Stimulated activated CD4-positive, alpha-beta T cell treated with anti-CD3 and anti-CD28 coated beads, Interleukin-15, amount 100 ng/mL, for 48 hours (primary cell): ENCODE measurements at places on chromosomes 7 and 10.

DNA sequence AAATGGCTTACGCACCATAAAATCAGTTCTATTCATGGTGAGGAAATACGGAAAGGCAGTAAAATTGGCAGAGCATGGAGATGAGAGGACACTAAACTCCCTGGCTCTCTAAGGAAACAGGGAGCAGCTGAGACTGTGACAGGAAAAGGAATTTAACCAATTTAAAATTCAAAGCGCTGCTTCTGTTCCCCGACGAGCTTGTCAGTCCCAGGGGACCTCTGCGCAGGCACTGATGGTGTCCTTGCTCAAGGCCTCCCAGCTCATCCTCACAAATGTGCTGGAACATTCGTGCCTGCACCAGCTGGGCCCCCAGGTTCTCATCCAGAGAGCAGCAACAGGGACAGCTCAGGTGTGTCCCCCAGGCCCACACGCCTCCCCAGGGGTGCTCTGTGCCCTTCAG is 101.4 kb downstream of the MAD1L1 start:
- DNase-seq, result no peak

DNA sequence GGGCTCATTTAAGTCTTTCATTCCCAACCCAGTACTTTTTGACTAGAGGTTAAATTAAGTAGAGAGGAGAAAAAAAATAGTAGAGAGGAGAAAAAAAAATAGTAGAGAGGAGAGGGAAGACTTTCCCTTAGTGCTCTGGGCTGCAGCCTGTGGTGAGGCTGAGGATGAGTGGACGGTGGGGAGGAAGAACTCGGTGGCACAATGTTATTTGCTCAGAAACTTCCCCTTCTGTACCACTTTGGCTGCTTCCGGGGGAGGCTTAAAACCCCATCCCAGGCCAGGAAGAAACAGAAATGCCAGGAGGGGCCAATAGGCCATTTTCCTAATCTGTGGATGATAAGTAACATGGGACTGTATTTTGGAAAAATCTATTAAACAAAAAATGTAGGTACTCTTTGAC is 14.6 kb upstream of the MLXIPL start:
- no peak for DNase-seq

DNA sequence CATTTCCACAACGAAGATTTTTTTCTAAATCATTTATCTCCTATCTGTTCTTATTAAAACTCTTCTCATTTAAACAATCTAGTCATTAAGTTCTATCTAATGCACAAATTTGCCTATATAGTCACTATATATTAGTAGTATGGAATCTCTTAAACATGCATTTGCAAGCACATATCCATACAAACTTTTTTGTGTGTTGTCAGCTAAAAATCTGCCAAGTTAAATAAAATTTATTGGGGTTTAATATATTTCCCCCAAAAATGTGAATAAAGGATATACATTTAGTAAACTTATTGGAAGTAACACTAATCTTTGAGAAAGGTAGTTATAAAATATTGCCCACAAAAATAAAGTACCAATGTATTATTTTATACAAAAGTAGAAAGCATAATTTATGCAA is 55.3 kb downstream of the ORC5 start:
- DNase-seq, result no peak

DNA sequence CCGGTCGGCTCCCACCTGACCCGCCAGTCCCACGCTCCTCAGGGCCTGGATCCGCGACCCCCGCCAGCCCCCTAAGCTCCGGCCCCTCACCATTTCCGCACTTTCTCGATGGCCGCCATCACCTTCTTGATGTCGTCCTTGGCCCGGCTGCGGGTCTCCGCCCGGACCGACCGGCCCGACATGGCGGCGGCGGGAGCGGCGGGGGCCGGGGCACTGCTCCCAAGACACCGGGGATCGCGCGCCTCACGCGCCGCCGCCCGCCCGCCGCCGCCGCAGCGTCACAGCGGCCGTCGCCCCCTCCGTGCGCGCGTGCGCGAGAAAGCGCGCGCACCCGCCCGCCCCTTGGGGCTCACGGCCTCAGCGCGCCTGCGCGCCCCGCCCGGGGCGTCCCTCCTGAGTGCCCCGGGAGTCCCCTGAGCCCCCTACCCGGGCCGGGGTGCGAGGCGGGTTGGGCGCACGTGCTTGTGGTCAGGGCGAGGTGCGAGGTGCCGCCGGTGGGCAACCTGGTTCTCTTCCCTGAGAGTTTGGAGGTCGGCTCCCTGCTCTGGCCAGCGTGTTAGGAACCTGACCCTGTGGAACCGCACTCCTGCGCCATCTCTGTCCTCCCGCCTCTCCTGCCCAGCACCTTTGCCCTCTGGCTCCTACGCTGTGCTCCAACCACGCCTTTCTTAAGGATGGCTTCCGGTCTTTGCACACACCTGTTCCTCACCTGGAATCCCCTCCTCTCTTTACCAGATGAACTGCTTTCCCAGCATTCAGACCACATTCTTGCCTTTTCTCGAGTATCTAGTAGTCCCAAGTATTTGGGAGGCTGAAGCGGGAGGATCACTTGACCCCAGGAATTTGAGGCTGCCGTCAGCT is at the start of gene BCL7B:
Gene BCL7B (minus strand): TSS at position 294 of the 861 bp plus-strand sequence. CDS start 112 bp downstream, at position 182.
- DNase-seq, result peak; percentile 41

DNA sequence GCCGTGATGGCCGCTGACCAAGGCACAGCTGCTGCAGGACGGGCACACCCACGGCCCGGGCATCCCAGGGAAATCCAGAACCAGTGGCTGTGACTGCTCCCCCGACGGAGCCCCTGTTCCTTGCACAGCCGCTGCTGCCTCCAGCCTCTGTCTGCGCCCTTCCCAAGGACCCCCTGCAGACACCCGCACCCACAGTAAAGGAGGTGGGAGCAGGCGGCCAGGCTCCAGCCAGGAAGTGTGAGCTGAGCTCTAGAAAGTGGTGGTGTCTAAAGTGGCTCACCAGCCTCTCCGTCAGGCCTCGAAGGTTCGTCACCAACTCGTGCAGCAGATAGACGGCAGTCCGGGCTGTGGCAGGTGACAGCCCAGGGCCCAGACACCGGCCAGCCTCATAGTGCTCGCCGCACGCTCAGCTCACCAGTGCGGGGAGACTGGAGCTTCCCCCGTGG is 306.7 kb downstream of the DNAJB6 start:
- DNase-seq, result no peak

DNA sequence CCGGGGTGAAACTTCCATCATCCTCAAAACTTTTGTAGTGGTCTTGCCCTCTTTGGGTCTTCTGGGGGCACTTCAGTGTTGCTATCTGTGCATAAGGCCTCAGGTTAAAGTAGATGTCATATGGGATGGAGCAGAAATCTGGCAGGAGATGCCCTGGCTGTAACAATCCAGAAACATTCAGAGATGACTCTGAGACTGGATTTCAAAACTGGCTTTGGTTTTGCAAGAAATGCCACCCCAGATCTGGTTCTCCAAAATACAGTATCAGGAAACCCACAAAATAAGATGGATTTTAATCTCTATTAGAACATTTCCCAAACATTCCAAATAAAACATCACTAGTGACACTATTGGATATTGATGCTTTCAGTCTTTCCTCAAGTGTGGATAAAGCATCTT is 191.5 kb downstream of the REEP3 start:
- no peak for DNase-seq

GRCh38 chr10:85362401-85362800 is 1004.2 kb downstream of the GRID1 start:
- no peak for DNase-seq

GRCh38 chr7:127578036-127578684 is 7.2 kb downstream of the GCC1 start:
- no peak for DNase-seq

- DNase-seq, result no peak
These were observed 40.2 kb upstream of the GPAM start for GRCh38 chr10:112223725-112224124.

GRCh38 chr7:36667007-36667745 is 57.1 kb downstream of the AOAH start:
- DNase-seq, result no peak

DNA sequence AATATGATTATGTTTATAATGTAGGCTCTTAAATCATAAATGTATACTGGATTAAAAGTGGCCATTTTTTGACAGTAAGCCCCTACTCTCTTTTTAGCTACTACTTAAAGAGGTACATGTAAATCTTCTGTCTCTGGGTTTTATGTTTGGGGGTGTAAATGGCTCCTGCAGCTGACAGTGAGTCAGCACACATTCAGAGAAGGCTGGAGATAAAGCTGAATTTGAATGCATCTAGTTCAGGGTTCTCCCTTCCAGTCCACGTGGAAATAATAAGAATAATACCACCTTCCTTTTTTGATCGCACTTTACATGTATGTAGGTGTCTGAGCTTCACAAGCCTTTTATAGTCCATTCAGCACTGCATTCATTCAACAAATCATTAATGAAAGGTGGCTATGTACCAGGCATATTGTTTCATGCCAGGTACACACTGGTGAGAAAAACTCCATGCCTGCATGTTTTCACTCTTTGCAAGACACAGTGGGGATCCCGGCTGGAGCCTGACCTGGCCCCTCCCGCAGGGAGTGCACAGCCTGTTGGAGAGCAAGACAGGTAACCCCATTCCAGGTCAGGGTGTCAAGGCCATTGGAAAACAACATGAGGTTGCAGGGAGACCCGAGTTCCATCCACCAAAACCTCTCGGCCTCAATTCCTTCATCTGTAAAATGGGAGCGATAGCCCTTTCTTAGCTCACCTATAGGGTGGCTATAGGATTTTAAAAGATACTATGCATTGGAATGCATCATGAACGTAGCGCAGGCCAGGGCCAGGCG is 107.5 kb upstream of the ANLN start:
- DNase-seq, result no peak

GRCh38 chr7:29123626-29124190 is 22.6 kb downstream of the CPVL start:
- DNase-seq, result no peak

DNA sequence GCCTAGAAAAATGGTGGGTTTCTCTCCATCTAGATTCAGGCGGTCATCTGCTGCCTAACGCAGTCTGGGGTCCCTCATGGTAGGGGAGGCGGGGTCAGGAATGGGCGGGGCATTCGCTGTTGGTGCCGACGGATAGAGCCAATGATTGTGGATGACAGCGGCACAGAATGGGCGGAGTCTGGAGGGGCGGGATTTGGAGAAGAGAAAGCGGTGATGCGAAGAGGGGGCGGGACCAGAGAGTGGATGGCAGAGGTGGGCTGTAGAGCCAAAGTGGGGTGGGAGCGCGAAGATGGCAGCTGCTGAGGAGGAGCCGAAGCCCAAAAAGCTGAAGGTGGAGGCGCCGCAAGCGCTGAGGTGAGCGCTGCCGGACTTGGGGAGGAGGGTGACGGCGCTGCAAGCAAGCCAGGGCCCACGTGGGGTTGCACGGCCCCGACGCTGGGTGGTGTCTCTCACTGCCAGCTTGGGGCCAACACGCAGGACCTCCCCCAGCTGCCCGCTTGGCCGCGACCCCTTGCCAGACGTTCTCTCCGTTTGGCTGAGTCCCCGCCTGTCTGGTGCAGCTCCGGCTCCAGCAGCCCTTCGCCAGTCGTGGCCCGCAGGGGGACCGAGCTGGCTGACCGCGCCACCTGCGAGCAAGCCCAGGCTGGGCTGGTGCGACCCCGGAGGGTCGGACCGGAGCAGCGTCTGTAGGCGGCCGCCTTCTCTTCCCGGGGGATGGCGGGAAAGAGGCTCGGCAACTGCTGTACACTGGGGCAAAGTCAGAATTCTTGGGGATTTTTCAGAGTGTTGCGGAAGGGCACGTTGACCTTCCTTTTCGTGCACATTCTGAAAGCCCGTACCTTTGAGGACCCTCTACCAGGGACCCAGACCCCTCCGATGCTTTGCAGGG is at the start of gene ADK:
Gene ADK (plus strand): TSS at position 232 of the 889 bp plus-strand sequence. CDS start 58 bp downstream, at position 290.
- peak; percentile 99 for DNase-seq

- DNase-seq, result no peak
These were observed 58.7 kb downstream of the ZRANB1 start for GRCh38 chr10:125000366-125001312.

DNA sequence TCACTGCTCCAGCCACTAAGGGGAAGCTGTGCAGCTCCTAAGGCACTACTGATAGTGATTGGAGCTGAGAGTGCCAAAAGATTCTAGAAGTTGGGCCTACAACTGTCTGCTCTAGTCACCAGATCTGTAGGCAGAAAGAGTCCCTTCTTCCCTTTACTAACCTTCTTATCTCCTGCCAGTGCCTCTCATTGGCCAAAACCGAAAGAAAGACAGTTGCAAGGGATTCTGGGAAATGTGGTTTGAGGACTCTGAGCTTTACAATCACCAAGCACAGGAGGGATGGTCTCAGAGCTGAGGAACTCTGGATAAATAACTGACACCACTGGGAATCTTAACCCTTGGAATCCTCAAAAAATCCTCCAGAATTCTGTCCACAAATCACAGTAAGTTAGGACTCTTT is 615.8 kb downstream of the CCSER2 start:
- no peak for DNase-seq

DNA sequence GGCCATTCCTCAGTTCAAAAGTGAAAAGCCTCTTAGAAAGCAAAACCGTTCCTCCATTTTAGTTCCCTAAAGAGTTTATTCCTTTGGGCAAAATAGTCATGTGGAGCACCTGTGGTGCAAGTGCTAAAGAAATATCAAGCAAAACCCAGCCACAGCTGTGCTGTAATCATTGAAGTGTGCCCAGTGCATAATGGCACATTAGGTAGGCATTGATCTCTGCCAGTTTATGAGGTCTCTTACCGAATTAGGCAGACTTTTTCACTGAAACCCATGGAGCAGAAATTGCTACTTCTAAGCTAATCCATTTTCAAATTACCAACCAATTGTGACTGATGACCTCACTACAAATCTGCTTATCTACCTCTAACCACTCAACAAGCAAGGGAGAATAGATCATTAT is 97.2 kb upstream of the SEMA3A start:
- DNase-seq, result no peak

DNA sequence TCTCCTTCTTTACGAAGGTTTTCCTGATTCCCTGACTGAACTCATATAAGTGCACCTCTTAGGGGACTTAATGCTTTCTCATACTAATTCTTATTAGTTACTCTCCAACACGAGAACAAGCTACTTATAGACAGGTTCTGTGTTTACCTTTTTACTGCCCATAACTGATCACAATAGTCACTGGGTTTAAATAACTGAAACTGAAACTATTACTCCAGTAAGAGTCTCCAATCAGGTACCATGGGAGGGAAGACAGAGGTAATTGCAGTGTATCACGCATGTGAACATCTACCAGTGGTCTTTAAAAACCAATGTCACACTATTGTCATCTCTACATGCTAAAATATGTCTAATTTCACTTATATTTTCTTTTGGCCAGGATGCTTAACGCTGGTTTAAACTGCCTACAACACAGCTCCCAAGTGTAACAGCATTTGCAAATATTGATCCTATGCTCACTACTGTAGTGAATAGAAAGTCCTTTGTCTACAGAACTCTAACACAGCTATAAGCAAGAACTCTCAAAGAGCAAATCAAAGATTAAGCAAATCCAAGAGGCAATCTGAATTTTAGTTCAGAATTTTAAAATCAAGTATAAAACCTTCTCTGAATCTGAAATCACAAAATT is 3.6 kb downstream of the GDI2 start:
- DNase-seq, result no peak

GRCh38 chr10:51386248-51386885 is 312.1 kb downstream of the PRKG1 start:
- no peak for DNase-seq

- peak; percentile 30 for DNase-seq
These were observed 51.7 kb downstream of the PROSER2 start for GRCh38 chr10:11874568-11875493.

DNA sequence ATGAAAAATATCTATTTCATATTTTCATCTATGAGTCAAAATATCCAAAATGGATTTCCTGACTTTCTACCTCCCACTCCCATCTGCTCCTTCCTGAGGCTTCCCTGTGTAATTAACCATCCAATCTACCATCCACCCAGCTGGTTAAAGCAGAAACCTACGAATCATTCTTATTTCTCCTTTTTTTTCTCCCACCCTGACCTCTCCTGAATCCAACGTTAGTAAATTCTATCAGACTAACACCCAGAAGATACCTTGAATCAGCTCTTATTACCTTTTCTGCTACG is 3.7 kb upstream of the LIPF start:
- DNase-seq, result no peak
